ENCODE measurements at places on chromosomes 2 and 18.

- no peak for DNase-seq
These were observed 40.7 kb downstream of the SLC39A10 start for GRCh38 chr2:195697681-195698220.

- DNase-seq: no peak
These were observed 63.6 kb downstream of the ZBTB7C start for GRCh38 chr18:48345596-48345995.

- DNase-seq: no peak
These were observed 21.9 kb upstream of the RNF149 start for GRCh38 chr2:101330253-101330933.

DNA sequence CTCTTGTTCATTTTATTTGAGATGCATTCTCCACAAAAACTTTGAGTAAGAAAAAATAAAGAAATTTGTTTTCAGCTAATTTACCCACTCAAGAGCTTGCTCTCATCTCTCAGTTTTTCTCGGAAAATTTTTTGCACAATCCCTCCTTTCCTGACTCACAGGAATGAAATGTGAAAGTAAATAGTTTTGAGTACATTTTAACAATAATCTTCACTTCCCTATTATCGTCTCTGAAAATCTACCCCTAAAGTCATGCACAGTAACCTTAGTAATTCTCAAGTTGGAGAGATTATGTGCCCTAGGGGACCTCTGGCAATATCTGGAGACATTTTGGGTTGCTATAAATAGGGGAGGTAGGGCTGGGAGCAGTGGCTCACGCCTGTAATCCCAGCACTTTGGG is 2.6 kb downstream of the CYB5A start:
- DNase-seq: no peak

DNA sequence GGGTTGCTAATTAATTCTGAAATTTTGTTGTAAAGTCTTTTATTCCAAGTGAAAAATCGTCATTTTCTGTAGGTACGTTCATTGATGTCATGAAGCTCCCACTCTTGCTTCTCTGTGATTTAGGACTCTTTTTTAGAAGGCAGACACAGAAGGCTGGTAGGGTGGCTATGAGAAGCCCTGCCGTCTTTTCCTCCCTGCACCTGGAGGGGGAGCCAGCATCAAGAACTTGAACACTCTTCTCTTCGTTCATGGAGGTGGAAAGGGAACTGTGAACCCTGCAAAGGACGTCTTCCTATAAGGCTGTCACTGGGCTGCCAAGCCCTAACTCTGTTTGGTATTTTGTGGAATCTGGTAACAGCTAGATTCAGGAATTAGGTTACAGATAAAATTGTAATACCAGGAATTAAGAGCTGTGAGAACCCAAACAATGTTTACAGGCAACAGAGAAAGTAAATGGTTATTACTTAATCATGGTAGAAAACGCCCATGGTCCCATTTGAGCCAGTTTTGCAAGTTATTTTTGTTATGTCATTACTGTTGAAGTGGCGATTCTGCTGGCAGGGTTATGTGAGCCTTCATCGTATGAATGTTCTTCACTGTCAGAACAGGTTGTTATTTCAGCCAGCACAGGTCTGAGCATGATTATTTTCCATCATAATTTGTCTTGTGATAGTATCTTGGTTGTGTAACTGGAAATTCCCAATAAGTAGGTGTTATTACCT is 112.2 kb downstream of the OSBPL6 start:
- no peak for DNase-seq

All from DMS 273 treated with DMSO at 0.1 percent for 48 hours (cell line).